ENCODE measurements at places on chromosomes 4 and X.

DNA sequence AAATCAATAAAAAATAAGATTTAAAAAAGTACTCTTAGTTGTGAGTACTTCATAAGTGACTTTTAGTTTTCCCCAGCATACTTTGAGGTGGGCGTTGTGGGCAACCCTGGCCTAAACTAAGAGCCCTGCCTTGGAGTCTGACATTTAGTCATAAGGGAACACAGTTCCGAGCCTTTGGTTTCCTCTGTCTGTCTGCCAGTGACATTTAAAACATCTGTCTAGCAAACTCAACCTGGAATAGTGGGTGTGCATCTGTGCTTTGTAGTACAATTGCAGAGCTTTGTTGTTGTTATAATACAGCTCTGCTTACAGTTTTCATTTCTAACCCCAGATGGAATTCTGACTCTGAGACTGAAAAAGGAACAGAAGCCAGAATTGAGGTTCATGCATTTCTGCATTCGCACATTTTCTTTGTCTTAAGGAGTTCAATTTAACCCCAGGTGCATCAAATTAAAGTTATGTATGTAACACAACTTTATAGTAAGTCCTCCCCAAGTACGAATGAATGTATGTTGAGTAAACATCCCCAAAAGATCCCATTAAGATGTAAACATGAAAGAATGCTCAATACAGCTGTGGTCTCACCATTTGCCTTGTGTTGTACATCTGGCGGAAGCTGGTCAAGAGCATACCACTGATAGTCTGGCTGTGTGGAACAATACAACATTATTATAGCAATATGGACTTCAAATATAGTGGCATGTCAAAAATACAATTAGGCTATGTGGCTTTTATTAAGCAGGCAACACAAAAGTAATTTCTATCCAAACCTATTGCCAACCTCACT is 25.9 kb downstream of the TNIP3 start:
- peak; percentile 23 for DNase-seq

DNA sequence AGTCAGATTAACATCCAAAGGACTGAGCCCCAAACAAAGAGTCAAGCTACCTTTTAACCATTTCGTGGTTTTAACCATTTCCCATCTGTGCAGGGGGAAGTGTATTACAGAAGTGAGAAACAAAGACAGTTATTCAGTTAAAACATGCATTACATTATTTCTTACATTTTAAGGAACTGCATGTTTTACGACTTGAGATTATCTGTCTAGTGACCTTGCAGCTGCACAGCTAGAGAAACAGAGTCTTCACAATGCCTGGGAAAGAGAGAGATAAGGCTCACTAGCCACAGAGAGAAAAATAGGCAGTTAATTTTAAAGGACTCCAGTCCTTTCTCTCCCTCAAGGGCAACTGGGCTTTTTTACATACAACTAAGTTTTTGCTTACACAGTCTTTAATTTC is 48.7 kb upstream of the KLHL4 start:
- no peak for DNase-seq

DNA sequence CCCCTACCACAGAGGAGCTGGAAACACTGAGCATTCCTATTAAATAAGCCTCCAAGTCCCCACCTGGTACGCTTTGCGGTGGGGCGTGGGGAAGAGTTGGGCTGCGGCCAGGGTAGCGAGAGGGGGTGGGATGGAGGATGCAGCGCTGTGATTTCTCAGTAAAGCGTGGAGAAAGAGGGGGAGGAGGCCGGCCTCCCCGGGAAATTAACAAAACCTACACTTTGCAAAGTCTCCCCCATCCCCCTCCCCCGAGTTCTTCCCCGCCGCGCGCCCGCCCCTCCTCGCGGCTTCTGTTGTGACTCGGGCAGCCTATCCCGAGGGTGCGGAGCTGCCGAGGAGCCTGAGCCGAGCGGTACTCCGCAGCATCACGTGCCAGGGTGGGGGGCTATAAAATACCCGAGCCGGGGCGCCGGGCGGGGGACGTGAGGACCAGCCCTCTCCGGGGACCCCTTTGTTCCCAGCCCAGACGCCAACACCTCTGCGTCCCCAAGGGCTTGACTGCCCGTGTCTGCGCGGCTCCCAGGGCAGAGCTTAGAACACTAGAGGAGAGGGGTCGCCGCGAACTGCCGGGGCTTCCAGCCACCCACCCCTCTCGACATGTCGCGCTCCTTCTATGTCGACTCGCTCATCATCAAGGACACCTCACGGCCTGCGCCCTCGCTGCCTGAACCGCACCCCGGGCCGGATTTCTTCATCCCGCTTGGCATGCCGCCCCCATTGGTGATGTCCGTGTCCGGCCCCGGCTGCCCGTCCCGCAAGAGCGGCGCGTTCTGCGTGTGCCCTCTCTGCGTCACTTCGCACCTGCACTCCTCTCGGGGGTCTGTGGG is at the start of gene GSX2:
Gene GSX2, plus strand, starts transcription at position 416 of the 827 bp plus-strand sequence. Its CDS starts 182 bp downstream, at position 598.
- peak; percentile 59 for DNase-seq

GRCh38 chrX:139803224-139803623 is 95.3 kb upstream of the MCF2 start:
- DNase-seq = no peak

- DNase-seq = no peak
These were observed 17.1 kb upstream of the AADAT start for GRCh38 chr4:170106900-170107299.

DNA sequence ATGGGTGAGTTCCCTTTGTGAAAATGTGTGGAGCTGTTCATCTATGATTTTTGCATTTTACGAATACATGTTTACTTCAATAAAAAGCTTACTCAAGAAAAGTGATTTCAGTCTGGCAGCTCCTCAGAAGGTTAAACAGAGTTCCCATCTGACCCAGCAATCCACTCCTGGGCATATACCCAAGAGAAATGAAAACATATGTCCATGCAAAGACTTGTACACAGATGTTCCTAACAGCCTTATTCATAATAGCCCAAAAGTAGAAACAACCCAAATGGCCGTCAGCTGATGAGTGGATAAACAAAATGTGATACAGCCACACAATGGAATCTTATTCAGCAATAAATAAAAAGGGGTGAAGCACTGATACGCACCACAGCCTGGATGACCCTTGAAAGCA is 20.8 kb downstream of the CLCN4 start:
- DNase-seq = peak; percentile 52

DNA sequence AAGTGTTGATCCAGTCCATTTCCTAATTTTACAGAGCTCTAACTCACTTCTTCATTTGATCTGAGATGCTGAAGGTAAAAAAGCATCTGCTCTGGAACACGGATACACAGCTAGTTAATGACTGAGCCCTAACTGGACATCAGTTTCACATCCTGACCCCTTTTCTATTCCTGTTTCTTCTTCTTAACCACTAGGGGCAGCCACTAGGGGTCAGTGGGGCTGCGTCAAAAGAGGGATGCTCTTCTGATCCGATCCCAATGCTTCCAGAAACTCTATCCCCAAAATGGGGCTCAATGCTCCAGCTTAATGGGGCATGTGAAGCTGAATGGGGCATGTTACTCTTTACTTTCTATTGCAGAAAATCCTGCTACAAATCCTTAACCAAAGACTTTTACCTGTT is 33.4 kb upstream of the PHKA2 start:
- peak; percentile 52 for DNase-seq

DNA sequence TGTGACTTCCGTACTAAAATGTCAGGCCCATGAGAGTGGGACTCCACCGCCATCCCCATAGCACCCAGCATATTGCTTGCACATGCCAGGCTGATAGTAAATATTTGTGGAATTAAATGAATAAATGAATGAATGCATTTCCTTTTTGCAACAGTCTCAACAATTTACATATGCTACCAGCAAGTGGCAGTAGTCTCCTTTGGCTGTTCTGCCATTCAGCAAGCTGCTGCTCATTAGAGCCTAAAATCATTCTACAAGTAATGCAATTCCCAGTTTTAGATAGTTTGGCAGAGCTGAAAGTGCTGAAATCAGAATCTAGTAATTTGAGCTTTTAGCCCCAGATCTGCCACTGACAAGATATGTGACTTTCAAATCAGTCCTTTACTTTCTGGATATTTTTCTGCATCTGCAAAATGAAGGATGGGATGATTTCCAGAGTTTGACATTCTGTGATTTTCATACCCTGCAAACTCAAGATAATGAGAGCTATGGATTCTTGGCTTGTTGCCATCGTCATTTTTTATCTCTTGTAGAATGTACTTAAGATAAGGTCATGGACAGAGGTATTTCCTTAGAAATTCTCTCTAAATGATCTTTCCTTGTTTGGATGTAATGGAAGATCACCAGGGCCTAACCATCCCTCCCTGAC is 35.7 kb upstream of the INTS6L start:
- peak; percentile 61 for DNase-seq

DNA sequence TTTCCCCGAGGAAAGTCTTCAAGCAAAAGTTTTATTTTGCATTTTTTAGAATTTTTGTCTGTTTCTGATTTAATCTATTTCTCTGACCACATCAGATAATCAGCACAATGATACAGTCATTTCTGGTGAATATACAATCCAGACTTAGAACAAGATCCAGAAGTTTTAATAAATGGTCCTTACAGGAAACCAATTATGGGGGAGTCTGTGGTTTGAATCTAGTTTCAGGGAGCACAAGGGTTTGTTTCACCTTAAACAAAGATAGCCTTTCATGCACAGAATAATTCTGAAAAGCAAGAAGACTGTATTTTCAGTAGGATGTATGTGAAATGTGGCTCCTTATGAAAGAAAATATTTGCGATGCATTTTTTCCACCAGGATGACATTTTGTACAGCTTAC is 158.5 kb upstream of the ARSJ start:
- DNase-seq = no peak

- DNase-seq = no peak
These were observed 102.2 kb downstream of the MAMLD1 start for GRCh38 chrX:150465326-150465725.

DNA sequence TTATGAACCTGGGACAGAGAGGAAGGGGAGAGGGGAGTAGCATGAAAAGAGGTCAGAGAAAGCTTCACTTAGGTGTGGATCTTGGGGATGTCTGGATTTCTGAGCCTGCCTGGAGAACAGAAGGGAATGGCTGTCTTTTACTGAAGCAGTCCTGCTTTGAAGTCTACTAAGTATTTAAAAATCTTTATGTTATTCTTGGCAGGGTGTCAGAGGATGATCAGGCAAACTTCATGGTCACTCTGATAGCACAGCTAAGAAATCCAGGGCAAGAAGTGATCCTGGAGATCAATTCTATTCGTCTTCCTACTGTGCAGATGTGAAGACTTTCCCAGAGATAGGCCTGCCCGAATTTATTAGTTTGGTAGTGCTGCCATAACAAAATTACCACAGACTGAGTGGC is 464.4 kb upstream of the BOD1L1 start:
- DNase-seq = peak; percentile 35

DNA sequence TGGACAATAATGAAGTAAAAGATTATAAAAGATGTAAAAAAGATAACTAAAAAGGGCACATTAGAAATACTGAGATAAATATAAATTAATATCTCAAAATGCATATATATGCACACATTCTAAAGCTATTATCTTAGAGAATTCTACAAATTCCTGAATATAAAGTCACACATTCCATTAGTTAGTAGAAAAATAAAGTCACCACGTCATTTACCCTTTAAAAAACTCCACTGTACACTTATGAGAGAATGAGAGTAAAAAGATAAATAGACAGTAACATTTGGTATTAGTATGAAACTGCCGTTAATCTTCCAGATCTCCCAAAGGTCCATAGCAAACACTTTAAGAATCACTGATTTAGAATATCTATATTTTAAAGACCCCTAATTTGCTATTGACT is 67.2 kb upstream of the IL15 start:
- DNase-seq = peak; percentile 38

- DNase-seq = peak; percentile 73
These were observed 97.1 kb downstream of the MRPL1 start for GRCh38 chr4:77959566-77960338.

DNA sequence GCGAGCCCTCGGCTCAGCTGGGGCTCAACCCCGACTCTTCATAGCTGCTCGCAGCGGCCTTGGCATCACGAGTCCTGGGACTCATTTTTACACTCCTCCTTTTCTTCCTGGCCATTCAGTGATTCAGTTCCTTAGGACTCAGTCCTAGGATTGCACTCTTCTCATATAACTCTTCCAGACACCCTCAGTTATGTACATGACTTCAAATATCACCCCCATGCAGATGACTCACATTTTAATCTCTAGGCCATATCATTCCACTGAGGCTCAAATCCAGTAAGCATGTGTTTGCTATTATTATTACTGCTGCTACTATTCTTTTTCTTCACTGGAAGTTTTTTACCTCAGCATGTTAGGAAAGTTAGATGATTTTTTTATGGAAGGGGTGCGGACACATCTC is 14.4 kb downstream of the ITGB1BP2 start:
- peak; percentile 78 for DNase-seq

- no peak for DNase-seq
These were observed 83.9 kb downstream of the QDPR start for GRCh38 chr4:17427991-17428390.

GRCh38 chrX:152992115-152992514 is 1.8 kb downstream of the PNMA5 start:
- no peak for DNase-seq

DNA sequence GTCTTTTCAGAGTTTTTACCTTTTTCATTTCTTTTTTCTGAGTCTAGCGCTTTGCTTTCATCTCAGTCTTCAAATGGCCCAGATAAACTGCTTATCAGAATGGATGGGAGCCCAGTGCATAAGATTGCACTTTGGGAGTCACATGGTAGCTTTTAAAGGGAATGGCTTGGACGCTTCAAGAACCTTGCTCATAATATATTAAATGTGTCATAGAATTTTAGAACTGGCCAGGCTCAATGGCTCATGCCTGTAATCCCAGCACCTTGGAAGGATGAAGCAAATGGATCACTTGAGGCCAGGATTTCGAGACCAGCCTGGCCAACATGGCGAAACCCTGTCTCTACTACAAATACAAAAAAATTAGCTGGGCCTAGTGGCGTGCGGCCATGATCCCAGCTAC is 68.4 kb downstream of the HMGB2 start:
- DNase-seq = no peak

GRCh38 chrX:106874075-106874474 is 29.1 kb downstream of the RIPPLY1 start:
- DNase-seq = no peak

- peak; percentile 29 for DNase-seq
These were observed 46.0 kb downstream of the GALNT7 start for GRCh38 chr4:173214661-173215060.
